ENCODE measurements at places on chromosomes 16 and 17.

DNA sequence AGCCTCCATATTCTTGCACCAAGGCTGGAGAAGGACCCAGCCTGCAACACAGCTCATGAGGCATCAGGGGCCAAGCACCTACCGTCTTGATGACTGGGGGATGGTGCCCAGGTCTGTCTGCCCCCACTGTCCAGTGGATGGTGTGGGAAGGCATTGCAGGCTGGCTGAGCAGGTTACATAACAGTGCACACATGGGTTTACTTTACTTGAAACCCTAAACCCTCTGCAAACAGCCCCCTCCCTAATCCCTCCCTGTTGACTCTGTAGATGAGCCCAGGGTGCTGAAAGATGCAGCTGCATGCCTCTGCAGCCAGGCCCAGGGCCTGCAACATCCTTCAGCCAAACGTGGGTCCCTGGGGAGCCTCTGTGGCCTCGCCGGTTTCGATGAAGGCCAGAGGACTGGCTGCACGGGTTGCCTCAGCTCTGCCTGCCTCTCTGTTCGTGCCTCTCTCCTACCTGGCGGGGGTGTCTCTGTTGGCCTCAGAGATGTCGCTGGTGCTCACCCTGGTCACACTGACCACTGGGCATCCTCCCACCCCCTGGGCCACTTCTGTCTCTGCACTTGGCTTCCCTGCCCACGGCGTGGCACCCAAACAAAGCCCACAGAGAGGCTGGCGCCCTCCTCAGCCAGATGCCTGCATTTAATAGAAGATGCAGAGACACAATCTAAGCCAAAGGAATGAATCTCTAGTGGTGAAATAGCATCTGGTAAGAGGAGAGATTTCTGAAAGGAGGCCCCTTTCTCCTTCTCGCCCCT, 95.1 kb downstream of the METRNL start:
- no peak for DNase-seq

- DNase-seq = no peak
Observed at GRCh38 chr17:82772026-82772425, 20.2 kb downstream of the TBCD start.

GRCh38 chr17:74923538-74924249, 379 bp upstream of the OTOP2 start:
- DNase-seq = no peak

DNA sequence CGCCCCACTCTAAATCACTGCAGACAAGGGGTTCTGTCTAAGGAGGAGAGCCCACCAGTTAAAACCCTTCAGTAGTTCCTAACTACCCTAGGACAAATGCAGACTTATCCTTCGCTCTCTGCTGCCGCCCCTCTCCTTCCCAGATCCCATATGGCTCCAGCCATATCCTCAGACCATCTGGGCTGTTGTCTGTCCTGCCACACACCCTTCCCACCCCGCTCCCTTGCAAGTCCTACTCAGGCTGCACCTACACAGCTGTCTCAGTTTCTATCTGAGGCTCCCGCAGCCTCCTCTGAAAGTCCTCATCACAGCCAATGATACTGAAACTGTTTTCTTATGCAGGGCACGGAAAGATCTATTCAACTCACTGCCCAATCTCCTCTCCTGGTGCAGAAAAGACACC, 720 bp upstream of the BCKDK start:
- no peak for DNase-seq

GRCh38 chr17:8382880-8383142, 182 bp downstream of the RPL26 start:
- DNase-seq = no peak

DNA sequence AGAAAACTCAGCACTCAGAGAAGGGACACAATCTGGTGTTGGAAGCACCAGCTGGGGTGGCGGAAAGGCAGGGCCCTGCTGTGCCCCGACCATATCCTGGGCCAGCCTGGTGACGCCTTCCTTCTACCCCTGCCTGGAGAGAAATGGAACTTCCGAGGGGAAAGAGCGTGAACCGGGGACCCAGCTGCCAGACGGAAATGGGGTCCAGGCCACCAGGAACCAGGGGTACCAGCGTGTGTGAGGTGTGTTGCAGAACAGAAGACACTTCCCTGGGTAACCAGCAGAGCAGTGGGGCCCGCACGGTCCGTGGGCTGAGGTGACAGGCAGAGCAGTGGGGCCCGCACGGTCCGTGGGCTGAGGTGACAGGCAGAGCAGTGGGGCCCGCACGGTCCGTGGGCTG, 6.8 kb downstream of the RAB40B start:
- no peak for DNase-seq

DNA sequence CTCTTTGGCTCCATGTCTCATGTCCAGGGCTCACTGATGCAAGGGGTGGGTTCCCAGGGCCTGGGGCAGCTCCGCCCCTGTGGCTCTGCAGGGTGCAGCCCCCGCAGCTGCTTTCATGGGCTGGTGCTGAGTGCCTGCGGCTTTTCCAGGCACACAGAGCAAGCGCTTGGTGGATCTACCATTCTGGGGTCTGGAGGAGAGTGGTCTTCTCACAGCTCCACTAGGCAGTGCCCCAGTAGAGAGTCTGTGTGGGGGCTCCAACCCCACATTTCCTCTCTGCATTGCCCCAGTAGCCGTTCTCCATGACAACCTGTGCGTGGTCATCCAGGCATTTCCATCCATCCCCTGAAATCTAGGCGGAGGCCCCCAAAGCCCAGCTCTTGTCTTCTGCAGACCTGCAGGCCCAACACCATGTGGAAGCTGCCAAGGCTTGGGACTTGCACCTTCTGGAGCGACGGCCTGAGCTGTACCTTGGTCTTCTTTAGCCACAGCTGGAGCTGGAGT, 5.2 kb downstream of the IL32 start:
- DNase-seq = no peak

DNA sequence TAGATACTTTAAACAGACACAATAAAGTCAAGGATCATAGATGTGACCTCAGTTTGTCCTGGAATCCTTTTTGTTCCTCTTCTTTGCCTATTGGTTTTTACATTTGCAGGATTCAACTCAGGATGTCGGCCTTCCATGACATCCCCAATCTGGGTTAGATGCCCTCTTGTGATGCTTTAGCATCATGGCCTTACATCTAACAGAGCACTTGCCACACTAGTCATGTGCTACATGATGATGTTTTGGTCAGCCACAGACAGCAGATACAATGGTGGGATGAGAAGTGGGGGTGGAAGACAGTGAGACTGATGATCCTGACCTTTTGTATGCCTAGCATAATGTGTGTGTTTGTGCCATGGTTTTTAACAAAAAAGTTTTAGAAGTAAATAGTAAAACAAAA, 1.8 kb upstream of the SYNRG start:
- DNase-seq = no peak

GRCh38 chr17:41013181-41013580, 4.3 kb upstream of the KRTAP3-1 start:
- no peak for DNase-seq

DNA sequence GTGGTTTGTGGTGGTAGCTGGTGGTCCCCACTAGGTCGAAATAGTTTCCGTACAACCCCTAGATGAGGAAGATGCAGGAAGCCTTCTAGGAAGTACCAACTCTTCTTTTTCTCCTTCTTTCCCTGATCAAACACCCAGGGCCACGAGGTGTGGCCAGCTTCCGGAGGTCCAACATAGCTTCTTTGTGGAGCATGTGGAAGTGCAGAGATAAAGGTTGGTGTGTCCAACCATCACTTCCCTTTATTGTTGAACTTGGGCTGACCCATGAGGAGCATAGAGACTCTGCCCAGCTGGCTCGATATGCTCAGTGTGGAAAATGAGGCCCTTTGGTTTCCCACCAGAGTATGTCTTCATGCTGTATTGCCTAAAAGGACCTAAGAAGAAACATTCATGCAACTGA, 6.3 kb upstream of the RGS9 start:
- DNase-seq = no peak
